ENCODE measurements at places on chromosomes 4 and X. TPM values are rescaled to one million over a fixed set of nuclear protein-coding genes. Genes with fewer than 3 reads are reported as not detected.

MAGEA3 gene
- total RNA-seq: not detected

TMA16 gene
- 13.0 TPM for total RNA-seq

FAM184B gene
- 2.0 TPM for total RNA-seq

FGF2 gene
- 47.2 TPM for total RNA-seq

MECP2 gene
- total RNA-seq: 88.8 TPM

LONRF3 gene
- total RNA-seq: 11.1 TPM

ASMT gene
- total RNA-seq: 0.48 TPM

RADX gene
- total RNA-seq: 7.8 TPM

DTHD1 gene
- total RNA-seq: 0.43 TPM

- no peak for DNase-seq
Measured at GRCh38 chr4:33649471-33649870, 2594.8 kb downstream of the ARAP2 start.

- no peak for DNase-seq
Measured at GRCh38 chrX:120140293-120140981, 18.0 kb upstream of the RHOXF2 start.

DNA sequence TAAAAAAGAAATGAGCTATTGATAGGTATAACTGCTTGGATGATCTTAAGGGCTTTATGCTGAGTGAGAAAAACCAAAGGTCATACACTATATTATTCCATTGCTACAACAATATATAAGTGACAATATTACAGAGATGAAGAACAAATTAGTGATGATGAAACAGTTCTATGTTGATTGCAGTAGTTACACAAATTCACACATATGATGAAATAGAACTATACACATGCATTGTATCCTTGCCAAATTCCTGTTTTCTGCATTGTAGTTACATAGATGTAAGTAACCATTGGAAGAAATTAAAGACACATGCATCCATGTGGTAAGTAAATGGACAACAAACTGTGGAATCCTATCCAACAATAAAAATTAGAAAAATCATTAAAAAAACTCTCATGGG lies 76.5 kb downstream of the CENPC start:
- no peak for DNase-seq

- peak; percentile 67 for DNase-seq
Measured at GRCh38 chr4:122152711-122153226, 638 bp downstream of the BLTP1 start.

DNA sequence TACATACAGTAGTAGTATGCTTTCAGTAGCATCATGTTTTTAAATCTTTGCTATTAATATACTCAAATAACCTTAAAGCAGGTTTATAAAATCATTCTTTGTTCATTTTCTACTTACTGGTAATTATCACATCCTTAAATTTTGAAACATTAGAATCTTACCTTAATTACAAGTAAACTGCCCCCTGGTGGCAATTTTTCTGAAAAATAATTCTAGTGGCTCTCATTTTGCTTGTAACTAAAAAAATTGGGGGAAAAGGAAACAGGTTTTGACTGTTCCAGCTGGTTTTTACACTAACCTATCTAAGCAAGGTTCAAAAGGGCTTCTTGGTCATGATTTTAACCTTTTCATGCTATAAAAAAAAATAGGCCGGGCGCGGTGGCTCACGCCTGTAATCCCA lies 18.5 kb upstream of the DCAF4L1 start:
- no peak for DNase-seq

GRCh38 chrX:12441381-12442128 lies 303.3 kb downstream of the FRMPD4 start:
- no peak for DNase-seq

DNA sequence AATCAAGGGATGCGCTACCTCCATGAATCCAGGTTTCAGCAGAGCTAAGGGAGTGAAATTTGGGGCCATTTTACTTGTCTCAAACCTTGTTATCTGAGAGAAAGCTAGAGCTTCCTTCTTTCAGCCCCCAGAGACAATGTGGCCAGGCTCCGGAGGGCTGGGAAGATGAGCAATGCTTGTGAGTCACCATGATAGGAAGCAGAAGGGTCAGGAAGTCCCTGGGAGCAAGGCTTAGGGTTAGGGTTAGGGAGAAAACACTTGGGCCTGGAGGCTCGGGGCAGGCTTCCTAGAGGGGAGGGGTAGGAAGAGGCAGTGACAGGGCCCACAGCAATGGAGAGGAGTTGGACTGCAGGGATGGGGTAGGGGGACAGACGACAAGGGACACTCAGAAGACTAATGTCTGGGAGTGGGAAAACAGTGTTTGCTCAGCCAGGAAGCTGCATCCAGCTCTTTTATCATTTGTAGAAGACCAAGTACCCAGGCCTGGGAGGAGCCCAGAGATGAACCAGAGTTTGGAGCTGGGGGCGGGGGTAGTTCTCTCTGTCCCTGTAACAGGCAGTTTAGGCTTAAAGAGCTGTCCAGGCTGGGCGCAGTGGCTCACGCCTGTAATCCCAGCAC lies 16.4 kb upstream of the PORCN start:
- DNase-seq: no peak

DNA sequence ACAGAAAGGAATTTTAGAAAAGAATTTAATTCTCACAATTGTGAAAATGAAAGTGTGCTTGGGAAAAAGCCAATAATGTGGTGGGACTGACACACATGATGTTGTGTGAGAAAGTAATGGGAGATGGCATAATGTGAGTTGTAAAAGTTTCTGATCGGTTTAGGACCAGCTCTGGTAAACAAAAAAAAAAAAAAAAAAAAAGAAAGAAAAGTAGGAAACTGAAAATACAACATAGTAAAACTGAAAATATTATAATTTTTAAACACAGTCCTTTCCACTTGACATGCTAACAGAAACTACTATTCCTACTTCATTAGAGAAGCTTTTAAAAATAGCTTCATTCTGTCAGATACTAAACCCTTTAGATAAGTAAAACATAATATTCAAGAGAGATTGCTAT lies 28.2 kb downstream of the RAP1GDS1 start:
- DNase-seq: no peak

DNA sequence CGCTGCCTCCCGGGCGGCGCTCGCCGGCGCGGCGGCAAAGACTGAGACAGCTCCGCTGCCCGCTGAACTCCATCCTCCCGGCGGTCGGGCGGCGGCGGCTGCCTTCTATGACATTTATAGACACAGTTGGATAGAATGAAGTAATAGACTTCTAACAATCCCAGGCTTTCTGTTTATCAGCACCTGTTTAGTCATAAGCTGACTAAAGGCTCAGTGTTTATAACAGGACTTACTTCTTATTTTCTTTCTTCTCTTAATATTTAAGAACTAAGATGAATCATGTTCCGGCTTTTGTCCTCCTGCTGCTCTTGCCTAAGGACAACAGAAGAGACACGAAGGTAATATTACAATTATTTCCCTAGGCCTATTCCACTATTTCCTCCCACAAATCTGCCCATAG lies 3.9 kb downstream of the ARL13A start:
- DNase-seq: no peak

DNA sequence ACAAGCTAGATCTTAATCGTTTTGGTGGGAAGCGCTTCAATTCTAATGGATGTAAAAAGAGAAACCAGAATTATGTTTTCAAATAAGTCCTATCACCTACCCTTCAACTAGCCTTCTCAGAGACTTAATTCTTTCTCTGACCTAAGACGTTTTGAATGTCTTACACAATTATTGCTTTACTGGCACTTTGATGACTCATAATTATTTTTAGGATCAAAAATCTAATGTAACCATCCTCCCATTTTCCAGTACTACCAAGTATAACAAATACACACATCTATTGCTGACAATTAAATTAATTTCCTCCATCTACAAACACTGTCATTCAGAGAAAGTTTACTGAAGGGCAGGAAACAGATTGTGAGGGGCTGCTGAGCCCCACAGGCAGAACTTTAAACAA lies 108.6 kb downstream of the PPP3CA start:
- DNase-seq: no peak

- DNase-seq: peak; percentile 71
Measured at GRCh38 chr4:3640587-3640962, 108.4 kb upstream of the LRPAP1 start.

- DNase-seq: no peak
Measured at GRCh38 chr4:87108142-87108546, 112.3 kb downstream of the KLHL8 start.

- DNase-seq: no peak
Measured at GRCh38 chr4:78938474-78938867, 767 bp downstream of the PAQR3 start.

- DNase-seq: no peak
Measured at GRCh38 chr4:87117051-87117731, 103.2 kb downstream of the KLHL8 start.

GRCh38 chr4:158211222-158211621 lies 936 bp downstream of the TMEM144 start:
- no peak for DNase-seq

DNA sequence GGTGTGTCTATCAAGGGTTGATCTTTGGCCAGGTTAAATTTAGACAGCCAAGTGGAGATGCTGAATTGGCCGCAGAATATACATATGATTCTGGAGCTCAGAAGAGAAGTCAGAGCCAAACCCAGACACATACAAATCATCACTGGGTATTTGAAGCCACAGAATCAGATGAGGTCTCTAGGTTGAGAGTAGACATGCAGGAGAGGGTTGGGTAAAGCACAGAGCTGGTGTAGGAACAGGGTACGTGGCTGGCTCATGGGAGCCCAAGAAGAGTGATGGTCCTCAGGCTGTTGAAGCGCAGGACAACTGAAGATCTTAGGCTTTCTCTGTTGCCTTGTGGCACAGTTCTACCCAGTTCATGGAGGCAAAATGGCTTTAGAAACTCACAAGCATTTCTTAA lies 37.7 kb downstream of the ADAMTS3 start:
- no peak for DNase-seq

DNA sequence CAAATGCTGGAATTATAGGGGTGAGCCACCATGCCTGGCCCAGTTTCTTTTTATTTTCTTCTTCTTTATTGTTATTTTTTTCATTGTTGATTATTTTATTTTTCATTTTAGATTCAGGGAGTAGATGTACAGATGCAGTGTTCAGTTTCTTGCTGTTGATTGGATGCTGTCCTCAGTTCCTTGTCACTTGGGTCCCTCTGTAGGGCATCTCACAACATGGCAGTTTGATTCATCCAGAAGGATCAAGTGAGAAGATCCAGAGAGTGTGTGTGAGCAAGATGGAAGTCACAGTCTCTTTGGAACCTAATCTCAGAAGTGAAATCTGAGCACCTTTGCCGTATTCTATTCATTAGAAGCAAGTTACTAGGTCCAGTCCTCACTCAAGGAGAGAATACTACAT lies 20.9 kb downstream of the HMGB3 start:
- DNase-seq: no peak

DNA sequence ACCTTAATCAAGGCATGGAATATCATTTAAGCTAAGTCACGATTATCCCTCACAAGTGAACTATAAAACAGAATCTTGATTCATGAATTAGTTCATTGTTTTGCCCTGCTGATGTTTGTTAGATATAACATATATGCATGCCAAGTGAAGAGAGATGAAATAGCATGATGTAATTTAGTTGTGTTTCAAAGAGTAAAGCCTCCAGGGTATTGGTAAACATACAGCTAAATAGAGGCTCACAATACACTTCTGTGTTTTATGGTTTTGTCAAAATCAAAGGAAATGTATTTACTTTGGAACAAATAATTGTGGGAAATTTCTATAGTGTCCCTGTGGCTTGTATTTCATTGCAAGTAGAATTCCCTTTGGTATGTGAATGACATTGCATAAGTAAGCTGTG lies 69.0 kb upstream of the LEF1 start:
- no peak for DNase-seq

GRCh38 chr4:150816491-150816890 lies 198.6 kb downstream of the LRBA start:
- DNase-seq: no peak

DNA sequence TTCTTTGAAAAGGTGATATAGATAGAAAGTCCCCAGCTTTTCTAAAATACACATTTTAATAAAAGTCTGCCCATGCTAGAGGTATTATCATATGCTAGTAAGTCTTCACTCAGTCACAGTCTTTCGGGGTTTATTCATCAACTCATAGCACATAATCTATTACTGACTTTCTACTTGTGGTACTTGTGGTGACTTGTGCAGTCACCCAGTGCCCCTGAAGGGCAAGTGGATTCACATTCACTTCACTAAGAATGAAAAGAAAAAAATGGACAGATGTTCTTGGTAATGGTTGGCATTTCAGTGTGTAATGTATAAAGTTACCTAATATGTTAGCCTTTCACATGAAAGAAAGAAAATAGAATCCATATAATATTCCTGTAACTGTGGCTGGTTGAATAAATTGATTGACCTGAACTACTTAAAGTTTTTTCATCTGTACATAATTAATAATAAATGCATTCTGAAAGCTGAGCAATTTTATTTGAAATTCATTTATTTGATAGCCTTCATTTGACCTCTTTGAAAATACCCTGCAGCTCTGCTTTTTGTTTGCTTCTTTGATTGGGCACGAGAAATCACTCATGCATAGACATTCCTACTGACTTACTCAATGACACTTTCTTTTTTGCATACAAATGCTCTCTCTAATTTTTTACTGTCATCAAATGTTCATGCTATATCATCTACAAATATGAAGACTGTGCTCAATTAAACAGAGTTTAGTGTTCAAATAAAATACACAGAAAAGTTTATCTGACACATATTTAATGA lies 39.5 kb upstream of the ZNF330 start:
- no peak for DNase-seq

DNA sequence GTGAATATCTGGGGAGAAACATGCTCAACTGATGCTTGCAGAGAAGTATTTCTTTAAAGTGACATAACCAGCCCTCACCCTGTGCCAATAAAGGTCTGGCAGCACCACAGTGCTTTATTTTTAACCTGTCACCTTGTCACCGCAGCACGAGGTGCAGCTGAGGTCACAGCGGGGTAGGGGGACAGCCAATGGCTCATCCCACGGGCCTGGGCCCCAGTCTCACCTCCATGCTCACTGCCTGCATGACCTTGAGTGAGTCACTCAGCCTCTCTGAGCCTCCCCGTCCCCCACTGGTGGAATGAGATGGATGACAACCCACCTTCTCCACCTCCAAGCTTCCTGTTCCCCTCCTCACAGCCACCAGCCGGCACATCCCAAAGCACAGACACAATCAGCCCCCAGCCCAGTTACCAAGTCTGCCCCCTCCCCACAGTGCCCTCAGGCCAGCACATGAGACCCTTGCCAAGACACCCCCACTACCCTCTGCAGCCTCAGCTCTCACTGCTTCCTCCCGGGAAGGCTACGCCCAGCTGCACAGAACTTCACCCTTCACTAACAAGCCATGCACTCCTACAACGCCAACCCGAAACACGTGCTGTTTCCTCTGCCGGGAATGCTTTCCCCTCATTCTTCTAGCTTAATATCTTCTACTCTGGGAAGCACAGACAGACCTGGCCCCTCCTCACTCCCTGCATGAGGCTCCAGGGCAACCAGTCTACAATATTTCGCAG lies 24.9 kb upstream of the MAN2B2 start:
- no peak for DNase-seq

DNA sequence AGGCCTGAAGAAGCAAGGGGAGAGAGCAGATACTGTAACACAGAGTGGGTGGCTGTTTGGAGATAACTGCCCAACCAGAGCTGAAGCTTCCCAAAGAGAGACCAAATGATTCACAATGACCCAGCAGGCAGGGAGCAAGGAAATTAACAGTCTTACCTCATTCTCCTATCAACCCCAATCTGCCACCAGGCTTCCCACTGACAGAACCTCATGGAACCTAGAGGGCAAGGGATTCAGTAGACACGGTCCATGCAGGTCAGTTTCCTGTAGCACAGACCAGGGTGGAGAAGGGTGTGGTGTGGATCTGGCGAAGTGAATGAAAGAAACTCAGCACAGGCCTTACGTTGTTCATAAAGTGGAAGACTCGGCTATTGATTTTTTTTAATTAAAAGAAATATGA lies 60.7 kb upstream of the ALB start:
- DNase-seq: no peak
